T-helper 17 cell (primary cell): ENCODE measurements at places on chromosomes 1 and 21. TPM values are rescaled to one million over a fixed set of nuclear protein-coding genes. Genes with fewer than 3 reads are reported as not detected.

- DNase-seq: no peak
These were observed 25.3 kb downstream of the CLSTN1 start for GRCh38 chr1:9798236-9799130.

- DNase-seq: no peak
These were observed 770.7 kb upstream of the CXADR start for GRCh38 chr21:16742131-16742641.

DNA sequence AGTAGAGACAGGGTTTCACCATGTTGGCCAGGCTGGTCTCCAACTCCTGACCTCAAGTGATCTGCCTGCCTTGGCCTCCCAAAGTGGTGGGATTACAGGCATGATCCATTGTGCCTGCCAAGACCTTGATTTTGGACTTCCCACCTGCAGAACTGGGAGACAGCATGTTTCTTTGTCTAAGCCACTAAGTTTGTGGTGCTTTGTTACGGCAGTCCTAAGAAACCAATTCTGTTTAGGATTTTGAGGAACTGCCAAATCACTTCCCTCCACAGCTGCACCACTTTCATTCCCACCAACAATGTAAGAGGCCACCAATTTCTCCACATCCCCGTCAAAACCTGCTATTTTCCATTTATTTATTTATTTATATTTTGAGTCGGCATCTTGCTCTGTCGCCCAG is 46.1 kb downstream of the CHAF1B start:
- no peak for DNase-seq

DNA sequence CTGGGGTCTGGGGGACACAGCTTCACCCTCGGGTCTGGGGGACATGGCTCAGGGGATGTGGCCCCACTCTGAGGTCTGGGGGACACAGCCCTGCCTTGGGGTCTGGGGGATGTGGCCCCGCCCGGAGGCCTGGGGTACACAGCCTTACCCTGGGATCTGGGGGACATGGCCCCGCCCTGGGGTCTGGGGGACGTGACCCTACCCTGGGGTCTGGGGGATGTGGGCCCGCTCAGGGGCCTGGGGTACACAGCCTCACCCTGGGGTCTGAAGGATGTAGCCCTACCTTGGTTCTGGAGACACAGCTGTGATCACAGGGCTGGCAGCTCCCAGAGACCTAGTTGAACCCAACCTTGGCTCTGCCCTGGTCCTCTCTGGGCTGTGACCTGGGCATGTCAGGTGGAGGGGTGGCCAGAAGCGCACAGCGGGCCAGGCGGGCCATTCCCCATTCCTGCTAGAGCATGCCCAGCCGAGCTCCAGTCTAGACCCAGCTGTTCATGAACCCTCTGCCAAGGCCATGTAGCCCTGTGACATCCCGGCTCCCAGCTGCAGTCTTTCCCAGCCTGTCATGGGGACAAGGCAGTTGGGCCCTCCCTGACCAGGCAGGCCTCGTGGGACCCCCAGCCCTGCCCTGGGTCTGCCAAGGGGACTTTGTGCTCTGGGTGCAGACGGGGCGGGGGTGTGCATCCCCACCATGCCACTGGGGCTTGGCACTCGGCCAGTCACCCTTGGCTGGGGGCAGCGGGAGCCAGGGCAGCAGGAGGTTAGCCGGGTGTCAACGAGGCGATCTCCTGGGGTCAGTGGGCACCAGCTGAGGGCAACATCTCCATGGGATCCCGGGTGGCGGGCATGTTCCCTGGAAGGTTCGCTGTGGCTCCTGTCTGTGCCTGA is 43.9 kb downstream of the WNT9A start:
- no peak for DNase-seq

Gene DCST1
- 0.23 TPM for total RNA-seq

Gene WNT2B
- 0.13 TPM for total RNA-seq

Gene CFHR5
- total RNA-seq: not detected

Gene GPR52
- total RNA-seq: 7.8 TPM

DNA sequence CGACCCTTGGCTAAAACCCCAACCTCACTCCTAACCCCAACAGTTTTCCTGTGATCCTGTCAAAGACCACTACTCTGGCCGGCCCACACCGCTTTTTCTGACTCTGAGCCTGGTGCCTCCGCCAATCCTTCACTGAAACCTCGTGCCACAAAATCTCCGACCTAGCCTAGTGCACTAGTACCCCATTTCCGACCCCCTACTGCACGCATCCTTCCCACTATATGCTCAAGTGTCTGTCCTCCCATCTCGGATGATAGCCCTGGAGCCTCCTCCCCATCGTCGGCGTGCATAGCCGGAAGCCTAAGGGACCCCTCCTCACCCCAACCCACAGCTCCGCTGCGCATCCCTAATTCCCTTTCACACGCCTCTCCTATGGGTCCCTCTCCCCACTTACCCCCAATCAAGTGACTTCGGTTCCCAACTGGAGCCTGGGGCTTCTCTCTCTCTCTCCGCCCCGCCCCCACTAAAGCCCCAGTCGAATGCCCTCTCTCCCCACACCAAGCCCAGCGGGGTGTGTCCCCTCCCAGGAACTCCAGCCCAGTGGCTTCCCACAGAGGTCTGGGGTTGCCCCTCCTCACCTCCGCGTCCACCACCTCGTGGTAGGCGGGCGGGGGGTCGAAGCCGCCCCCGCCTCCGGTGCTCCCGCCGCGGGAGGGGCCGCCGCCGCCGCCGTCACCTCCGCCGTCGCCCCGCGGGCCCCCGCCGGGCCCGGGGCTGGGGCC is 791 bp downstream of the USP24 start:
- DNase-seq: peak; percentile 26

Gene FALEC
- total RNA-seq: 1.1 TPM

Gene FMOD
- total RNA-seq: not detected

Gene CSF3R
- total RNA-seq: 13.0 TPM

GRCh38 chr1:19462781-19463503 is 22.4 kb downstream of the CAPZB start:
- DNase-seq: peak; percentile 59

GRCh38 chr1:33454646-33455282 is 17.7 kb upstream of the ZSCAN20 start:
- no peak for DNase-seq

Gene TTC3
- 105 TPM for total RNA-seq

GRCh38 chr1:39214998-39215873 is 10.7 kb downstream of the MACF1 start:
- DNase-seq: peak; percentile 20

Gene CSRP1
- 51.7 TPM for total RNA-seq

GRCh38 chr1:59409549-59409948 is 112.7 kb downstream of the FGGY start:
- no peak for DNase-seq

- no peak for DNase-seq
These were observed 127.4 kb upstream of the NRIP1 start for GRCh38 chr21:15192243-15192642.

GRCh38 chr1:198597690-198598430 is 41.0 kb upstream of the PTPRC start:
- DNase-seq: no peak

Gene SLC6A9
- not detected for total RNA-seq

Gene RAB42
- not detected for total RNA-seq

DNA sequence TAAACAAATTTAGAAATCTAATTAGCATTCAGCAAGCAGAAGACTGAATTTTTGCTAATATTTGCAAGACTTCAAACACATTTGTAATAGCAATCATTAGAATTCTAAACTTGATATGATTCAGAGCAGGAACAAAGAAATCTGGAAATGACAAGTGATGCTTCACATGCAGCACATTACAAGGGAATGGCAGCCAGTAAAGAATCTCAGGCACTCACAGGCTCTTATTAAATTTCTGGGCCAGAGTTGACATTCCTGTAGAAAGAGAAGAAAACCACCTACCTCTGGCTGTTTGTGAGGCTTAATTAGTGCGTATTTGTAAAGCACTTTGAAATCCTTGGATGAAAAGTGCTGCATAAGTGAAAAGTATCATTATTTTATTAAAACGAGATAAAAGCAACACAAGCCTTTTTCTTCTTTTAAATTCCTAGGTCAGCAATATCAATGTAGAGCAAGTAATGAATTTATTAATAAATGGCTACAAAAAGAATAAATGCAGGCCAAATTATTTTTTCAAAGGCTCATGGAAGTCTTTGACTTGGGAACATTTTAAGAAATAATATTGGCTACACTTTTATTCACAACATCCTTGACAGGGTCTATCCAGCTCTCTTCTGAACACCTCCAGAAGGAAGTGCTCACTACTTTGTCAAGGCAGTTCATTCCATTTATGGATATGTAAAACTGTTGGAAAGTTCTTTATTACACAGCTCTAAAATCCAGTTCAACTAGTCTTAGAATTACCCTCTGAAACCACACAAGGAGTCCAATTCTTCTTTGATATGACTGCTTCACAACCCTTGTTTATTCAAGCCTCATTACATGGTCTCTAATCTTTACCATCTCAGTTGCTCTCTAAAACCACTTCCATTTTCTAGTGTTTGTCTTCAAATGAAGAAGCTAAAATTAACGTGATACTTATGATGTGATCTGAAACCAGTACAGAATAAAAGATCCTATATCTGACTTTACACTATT is 32.1 kb upstream of the SCYL3 start:
- DNase-seq: no peak

Gene JMJD4
- total RNA-seq: 6.8 TPM

- DNase-seq: no peak
These were observed 100.6 kb downstream of the DISC1 start for GRCh38 chr1:231727171-231727570.

GRCh38 chr1:184929711-184930202 is 44.6 kb downstream of the NIBAN1 start:
- no peak for DNase-seq

DNA sequence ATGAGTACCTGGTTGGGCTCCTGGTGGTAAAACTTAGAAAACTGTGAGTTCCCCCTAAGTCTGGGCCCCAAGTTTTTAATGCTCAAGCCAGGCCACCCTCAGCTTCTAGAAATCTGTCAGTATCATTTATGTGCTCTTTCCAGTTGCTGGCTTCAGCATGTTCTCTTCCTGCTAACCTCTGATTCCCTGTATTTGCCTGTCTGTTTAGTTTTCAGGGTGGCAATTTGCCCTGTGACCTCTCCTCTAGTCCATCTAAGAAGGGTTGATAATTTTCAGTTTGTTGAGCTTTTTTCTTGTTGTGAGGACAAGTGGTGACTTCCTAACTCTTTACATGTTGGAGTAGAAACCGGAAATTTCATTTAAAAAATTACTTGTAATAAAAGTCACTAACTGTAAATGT is 16.0 kb upstream of the S100A10 start:
- no peak for DNase-seq

DNA sequence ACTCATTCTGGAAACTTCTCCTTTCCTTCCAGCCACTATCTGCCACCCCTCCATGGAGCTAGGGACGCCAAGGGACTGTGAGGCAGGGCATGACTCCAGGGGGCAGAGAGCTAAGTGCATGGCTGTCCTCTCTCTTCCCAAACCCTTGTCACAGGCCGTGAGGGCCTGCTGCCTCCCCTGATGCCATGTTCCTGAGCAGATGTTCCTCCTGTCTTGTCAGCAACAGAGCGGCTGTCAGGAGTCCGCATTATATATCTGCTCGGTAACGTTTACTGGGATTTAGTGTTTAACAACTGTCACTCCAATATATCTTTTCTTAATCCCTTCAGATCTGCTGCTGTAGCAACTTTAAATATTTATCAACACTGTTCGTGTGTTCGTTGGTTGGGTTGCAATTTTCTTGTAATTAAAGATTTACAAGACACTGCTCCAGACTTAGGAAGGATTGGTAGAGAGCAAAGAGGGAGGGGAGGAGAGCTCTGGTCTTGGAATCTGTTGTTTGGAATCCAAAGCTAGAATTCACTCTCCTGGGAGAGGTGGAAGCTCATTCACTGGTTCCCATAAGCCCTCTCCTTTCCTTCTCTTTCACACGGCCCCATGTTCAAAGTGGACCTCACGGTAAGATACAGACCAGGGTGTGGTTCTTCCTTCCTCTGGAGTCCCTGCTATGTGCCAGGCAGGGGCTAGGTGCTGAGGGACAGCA is 76.2 kb downstream of the MDM4 start:
- no peak for DNase-seq

DNA sequence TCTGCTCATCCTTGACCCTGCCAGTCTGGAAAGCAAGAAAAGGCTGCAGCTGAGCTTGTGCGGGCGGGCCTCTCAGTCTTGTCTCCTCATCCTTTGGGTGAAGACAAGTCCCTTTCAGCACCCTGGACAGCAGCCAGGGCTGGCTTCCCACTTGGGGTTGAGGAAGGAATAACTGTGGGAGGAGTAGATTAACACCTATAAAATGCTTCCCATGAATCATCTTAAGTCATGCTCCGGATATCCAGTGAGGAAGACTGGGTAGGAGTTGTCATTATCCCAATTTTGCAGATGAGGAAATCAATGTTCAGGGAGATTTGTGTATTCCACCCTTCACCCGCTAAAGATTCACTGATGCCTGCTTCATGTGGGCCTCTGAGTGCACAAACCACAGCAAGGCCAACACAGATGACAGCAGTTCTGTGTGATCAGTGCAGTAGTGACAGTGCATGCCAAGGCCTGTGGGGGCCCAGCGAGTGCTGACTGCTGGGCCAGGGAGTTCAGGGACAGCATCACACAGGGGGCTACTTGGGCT is 20.1 kb upstream of the COL16A1 start:
- DNase-seq: peak; percentile 36

DNA sequence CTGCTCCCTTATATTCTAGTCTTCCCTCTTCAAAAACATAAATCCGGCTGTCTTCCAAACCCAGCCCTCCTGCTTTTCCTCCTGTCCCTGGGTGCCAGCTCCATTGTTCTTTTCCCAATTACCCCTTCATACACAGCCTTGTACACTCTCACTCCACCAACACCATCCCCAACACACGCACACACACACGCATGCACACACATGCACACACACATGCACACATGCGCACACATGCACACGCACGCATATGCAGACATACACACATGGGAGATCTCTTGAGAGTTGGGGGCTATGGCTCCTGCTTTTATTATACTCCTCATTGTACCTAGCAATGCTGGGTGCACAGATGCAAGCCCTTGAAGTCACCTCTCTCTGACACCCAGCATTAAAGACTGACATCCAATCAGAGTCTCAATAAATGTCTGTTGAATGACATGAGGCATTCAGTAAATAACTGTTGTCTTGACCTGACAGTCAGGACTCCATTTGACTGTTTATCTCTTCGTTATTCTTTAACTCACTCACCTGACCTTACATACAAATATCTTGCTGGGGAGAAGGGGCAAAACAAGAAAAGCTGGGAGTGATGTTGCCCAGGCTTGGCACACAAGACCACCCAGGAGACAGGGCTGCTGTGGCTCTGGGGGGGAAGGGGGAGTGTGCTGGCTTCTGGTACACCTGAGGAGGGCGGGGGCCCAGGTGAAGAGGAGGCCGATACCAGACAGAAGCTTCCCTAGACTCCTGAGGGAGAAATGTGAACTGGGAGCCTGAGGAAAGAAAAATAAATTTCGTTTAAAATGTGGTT is 16.0 kb downstream of the ABCA4 start:
- no peak for DNase-seq

- DNase-seq: no peak
These were observed 517 bp downstream of the LRIG2 start for GRCh38 chr1:113073479-113073950.

DNA sequence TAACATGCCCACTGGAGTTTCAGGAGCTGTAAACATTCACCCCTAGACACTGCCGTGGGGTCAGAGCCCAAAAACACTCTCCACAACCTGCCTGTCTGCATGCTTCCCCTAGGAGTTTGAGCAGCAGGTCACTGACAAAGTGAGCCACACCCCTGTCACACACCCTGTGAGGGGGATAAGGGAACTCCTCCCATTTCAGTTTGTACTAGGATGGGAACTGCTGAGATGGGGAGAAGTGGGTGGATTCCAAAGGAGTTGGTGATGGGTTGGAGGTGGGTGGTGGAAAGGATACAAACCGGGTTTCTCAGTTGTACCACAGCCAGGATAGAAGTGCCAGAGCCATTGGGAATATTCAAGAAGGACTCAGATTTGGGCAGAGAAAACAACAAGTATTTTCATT is 140.2 kb downstream of the MIS18A start:
- no peak for DNase-seq
